ENCODE measurements at places on chromosomes 2 and 18. TPM values are rescaled to one million over a fixed set of nuclear protein-coding genes. Genes with fewer than 3 reads are reported as not detected.

- DNase-seq = no peak
Measured at GRCh38 chr2:73487112-73487657, 101.5 kb downstream of the ALMS1 start.

DRC1 gene
- total RNA-seq = not detected

- no peak for DNase-seq
Measured at GRCh38 chr18:8139891-8140406, 469.3 kb upstream of the RAB12 start.

EGR4 gene
- not detected for total RNA-seq

DNA sequence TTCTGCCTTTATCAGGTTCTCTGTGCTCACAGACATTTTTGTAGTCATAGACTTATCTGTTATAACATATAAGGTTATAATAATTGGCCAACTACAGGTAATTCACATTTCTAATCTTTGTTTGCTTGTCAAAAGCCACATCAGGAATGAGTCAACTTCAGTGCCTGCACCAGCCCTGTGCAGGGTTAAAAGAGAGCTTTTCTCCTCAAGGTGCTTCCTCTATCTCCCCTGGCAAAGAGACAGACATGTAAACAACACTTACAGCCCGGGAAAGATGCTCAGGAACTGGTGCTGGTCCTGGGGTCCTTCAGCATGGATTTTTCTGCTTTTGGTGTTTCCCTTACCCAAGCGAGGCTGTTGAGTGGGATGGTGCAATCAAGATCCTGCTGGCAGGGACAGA, 7.7 kb upstream of the EHD3 start:
- no peak for DNase-seq

- no peak for DNase-seq
Measured at GRCh38 chr2:98912957-98913915, 22.8 kb downstream of the CRACDL start.

CDKL4 gene
- 2.6 TPM for total RNA-seq

Measured in thoracic aorta (tissue), 2 donors.